ENCODE measurements at places on chromosomes 3 and 15.

DNA sequence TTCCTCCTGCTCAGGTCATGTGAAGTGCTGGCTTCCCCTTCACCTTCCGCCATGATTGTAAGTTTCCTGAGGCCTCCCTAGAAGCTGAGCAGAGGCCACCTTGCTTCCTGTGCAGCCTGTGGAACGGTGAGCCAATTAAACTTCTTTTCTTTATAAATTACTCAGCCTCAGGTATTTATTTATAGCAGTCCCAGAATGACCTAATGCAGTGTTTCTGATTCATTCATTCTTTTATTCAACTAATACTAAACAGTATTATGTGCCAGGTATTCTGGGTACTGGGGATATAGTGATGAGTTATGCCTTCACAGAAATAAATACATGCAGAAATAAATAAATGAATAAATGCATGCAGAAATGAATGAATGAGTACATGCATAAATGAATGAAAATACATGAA is 41.9 kb downstream of the EDEM1 start:
- no peak for DNase-seq

GRCh38 chr15:78024883-78025282 is 52.6 kb downstream of the TBC1D2B start:
- DNase-seq, result no peak

- no peak for DNase-seq
Measured at GRCh38 chr3:121918779-121919483, 24.7 kb downstream of the SLC15A2 start.

GRCh38 chr3:138862531-138862923 is 27.8 kb upstream of the PIK3CB start:
- DNase-seq, result no peak

- no peak for DNase-seq
Measured at GRCh38 chr3:193842029-193842798, 249.2 kb downstream of the OPA1 start.

GRCh38 chr3:113468539-113468938 is 27.2 kb upstream of the CFAP44 start:
- DNase-seq, result no peak

DNA sequence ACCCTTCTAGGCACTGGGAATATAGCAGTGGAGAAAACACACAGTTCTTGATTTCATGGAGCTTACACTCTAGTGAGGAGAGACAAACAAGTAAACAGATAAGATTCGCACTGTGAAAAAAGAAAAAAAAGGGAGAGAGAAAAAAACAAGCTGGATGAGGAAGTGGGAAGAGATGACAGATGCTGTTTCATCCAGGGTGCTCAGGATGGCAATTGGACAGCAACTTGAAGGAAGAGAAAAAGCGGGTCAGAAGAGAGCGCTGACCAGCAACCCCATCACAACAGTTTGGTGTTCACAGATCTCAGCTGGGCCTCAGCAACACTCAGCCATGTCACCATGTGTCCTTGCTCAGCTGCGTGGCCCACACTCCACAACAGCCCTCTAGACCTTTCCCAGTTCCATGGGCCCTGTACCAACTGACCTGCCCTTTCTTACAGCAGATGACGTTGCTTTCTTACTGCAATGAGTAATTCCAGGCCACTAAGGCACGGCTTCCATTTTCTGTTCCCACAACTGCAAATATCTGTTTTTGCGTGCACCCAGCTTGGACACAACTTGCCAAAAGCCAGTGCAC is 230.8 kb downstream of the MEX3B start:
- DNase-seq, result no peak

GRCh38 chr3:188905547-188905946 is 266.2 kb upstream of the TPRG1 start:
- no peak for DNase-seq

DNA sequence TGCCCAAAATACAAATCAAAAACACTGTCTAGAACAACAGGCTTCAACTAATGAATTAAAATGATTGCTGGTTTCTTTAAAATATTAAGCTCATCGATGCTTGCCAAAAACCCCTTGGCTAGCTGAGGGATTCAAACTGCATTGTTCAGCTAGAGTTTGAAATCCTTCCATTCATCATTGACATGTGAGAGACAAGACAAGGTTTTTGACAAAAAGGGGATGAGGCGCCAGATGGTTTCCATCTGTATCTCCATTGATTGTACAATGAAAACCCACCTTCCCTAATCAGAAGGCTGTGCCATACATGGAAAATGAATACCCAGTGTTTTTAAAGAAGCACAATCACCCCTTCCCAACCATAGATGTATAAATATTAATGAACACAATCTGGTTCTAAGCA is 67.8 kb downstream of the THRB start:
- DNase-seq, result no peak

DNA sequence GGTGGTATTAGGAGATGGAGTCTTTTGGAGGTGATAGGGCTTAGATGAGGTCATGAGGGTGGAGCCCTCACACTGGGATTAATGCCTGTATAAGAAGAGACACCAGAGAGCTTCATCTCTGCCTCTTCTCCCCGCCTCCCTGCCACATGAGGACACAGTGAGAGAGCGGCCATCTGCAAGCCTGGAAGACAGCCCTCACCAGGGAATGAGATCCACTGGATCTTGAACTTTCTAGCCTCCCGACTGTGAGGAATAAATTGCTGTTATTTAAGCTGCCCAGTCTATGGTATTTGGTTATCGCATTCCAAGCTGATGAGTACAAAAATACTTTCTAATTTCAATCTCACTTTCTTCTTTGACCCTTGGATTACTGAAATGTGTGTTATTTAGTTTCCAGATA is 121.4 kb downstream of the OCA2 start:
- DNase-seq, result no peak

DNA sequence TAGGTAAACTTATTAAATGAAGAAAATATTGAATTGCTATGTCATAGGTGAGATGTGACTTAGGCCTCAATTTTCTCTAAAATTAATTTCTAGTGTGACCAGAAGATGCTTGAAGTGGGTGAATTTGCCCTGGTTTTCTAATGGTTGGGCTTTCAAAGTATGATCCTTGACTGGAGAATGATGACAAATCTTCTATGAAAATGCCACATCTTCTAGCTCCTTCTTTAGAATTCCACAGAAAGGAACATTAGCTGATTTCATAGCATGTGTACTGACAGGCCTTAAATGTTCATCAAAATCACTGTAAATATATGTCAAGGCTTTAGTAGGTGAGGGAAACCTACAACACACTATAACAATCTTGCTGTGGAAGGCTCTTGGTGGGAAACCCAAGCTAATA is 8.9 kb downstream of the ABI3BP start:
- DNase-seq, result no peak

DNA sequence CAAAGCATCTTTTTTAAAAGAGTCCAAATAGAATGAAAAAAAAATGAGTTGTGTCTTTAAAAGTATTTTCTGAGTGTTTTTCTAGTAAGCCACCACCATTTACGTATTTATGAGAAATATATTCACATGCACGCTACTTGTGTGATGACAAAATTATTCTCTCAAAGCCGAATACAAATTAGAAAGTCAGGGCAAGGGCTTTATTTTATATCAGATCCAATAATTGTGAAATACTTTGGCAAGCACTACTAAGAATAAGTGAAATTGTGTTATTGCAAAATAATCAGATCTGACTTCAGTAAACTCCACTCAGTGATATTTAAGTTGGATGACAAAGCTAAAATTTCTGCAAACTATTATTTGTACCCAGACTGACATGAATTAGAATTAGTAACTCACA is 589.3 kb upstream of the KCNMB2 start:
- no peak for DNase-seq

GRCh38 chr3:48561045-48561736 is 2.4 kb downstream of the UCN2 start:
- peak; percentile 16 for DNase-seq

- DNase-seq, result no peak
Measured at GRCh38 chr3:151228666-151229040, 25.6 kb upstream of the GPR171 start.

- no peak for DNase-seq
Measured at GRCh38 chr15:74664028-74664616, 31.7 kb downstream of the EDC3 start.

GRCh38 chr3:148078658-148079057 is 619.0 kb upstream of the AGTR1 start:
- DNase-seq, result no peak

DNA sequence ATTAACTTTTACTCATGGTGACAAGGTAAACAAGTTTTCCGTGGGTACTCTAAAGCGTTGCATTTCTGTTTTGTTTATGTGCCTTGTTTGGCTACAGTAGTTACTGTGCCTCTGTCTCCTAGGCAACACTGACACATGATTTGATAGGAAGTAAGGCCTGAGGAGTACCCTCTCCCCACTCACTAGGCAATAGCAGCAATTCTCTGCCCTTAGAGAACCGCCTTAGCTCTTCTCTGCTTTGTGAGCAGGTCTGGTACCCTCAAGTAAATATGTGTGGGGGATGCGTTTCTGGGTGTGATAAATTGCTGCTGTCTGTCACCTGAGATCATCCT is at the start of gene IL5RA:
Gene IL5RA, minus strand, starts transcription at position 76 of the 332 bp plus-strand sequence. CDS start 5,390 bp downstream, outside the sequence.
- DNase-seq, result peak; percentile 63

- no peak for DNase-seq
Measured at GRCh38 chr3:52311576-52312119, 4.5 kb upstream of the DNAH1 start.

DNA sequence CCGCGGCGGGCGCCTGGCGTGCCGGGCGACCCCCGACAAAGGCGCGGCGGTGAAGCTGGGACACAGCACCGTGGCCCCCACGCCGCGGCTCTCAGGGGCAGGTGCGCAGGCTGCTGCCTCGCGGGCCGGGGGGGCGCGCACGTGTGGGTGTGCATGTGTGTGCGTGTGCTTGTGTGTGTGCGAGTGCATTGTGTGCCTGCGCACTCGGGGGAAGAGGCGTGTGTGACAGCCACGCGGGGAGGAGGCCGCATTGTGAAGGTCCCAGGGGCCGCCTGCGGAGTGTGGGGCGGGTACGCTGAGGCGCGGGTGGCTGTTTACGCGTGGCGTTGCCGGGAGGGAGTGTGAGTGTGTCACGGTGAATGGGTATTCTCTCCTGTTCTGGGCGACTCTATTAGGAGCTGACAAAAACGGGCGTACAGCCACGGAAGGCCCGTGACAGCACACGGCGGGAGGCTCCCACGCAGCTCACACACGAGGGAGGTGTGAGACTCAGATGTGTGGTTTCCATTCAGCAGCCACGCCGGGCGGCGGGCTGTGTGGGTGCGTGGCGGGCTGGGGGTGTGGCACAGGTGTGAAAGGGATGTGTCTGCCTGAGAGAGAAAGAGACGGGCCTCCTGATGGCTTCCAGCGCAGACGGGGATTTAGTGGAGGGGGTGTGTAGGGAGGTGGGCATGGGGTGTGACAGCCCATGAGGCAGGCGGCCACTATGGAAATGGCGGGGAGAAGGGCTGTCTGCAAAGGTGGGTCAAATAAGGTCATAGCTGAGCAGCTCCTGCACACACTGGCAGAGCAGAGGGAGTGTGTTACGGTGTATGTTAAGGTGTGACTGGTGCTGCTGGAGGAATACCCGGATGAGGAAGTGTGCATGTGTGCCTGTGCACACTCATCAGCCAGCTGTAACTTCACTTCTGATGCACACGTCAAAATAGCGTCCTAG is 750 bp downstream of the PODXL2 start:
- DNase-seq, result peak; percentile 41

- DNase-seq, result no peak
Measured at GRCh38 chr15:100759106-100759505, 120.5 kb upstream of the ALDH1A3 start.

DNA sequence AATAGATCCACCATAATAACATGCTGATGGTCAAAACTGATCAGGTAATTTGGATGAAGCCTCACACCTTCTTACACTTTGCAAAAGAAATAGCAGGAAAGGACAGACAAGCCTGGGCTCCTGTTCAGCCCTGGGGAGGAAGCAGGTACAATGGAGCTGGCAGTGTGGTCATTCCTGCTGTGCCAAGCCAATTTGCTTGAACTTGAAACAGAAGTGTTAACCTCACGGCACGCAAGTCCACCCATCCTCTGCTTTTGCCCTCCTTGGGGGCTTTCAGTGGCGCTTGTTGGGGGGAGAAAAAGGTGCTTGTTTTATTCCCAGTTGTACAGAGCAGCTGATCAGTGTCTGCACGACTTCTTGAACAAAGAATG is 36.8 kb upstream of the RFTN1 start:
- no peak for DNase-seq

DNA sequence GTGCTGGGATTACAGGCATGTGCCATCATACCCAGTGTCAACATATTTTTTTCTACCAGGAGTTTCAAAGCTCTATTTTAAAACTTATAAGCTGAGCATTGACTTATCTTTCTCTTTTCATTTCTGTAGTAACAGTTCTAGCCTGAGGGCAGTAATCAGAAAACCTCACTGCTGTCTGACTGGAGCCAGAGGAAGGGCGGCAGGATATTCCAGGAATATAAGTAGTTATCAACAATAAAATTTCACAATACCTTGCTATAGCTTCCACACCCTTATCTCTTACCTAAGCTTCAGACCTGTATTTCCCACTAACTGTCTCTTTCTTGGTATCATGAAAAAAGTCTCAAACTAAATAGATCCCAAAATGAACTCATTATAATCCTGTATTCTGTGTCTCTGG is 5.1 kb upstream of the NEDD4 start:
- no peak for DNase-seq

DNA sequence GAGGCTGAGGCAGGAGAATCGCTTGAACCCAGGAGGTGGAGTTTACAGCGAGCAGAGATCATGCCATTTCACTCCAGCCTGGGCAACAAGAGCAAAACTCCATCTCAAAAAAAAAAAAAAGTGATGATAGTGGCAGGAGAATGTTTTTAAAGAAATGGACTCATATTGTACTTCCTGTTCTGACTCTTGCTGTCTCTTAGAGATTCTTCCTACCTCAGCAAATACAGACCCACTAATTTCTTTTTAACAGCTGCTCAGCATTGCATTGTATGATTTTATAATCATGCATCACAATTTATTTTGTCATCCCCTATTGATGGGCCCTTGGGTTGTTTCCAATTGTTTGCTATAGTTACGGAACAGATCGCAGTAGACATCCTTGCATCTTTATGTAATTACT is 8.8 kb upstream of the ANKDD1A start:
- no peak for DNase-seq

- DNase-seq, result no peak
Measured at GRCh38 chr3:13336592-13336991, 83.5 kb downstream of the NUP210 start.

GRCh38 chr3:124363476-124363875 is 366.8 kb upstream of the UMPS start:
- no peak for DNase-seq

- no peak for DNase-seq
Measured at GRCh38 chr15:38475361-38475760, 21.4 kb downstream of the FAM98B start.

DNA sequence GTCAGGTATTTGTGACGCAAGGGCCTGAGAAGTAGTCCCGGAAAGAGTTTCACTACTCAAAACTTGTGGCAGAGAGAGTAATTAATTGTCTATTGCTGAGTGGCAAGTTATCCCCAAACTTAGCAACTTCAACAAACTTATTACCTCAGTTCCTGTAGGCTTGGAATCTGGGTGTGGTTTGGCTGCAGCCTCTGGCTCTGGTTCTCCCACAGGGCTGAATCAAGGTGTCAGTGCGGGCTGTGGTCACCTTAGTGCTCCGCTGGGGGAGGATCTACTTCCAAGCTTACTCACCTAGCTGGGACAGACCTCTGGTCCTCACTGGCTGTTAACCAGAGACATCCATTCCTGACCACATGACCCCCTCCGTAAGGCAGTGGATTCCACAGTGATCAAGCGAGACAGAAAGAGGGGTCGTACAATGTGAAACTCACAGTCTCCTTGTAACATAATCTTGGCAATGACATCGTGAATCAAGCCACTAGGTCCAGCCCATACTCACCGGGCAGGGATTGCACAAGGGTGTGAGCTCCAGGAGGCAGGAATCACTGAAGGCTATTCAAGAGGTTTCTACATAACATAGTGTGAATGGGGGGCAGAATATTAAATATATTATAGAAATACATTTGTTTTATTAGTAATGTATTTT is 138.3 kb downstream of the RYR3 start:
- DNase-seq, result no peak

GRCh38 chr3:129441782-129442181 is 1.8 kb downstream of the IFT122 start:
- no peak for DNase-seq

Data from CD4-positive, alpha-beta memory T cell (primary cell).